ENCODE measurements at places on chromosomes 4 and X.

GRCh38 chrX:84175958-84176357 lies 12.0 kb downstream of the RPS6KA6 start:
- DNase-seq: no peak

DNA sequence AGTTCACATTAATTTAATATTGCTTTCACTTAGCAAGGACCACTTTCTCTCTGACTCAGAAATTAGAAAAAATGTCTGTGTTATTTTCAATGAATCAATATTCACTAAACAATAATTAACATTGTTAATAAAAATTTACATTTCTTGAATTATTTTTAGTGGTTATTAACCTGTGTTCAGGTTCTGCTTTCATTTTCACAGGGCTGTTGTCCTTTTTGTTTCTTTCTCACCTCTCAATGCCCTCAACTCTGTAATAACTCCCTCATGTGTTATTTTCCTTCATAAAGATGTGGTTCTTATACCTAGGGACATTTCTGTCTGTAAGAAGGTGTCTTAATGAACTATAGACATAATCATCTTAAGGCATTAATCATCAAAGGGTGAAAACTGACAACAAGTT lies 43.1 kb upstream of the PRR27 start:
- DNase-seq: no peak

DNA sequence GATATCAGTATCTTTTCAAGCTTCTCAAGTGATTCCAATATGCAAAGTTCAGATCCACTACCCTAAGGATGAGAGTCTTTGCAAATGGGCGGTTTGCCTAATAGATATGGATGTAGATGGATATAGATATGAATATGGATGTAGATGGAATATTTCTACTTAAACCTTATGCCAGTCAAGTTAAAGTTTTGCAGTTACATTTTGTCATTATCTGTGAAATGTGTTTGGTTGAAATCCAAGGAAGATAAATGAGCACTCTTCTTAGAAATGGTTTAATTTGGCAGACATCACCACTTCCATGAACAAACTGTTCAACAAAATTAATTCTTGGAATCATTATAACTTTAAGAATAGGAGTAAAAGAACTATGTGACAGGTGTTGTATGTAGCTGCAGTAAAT lies 1066.6 kb downstream of the PCDH18 start:
- DNase-seq: no peak

- DNase-seq: no peak
Observed at GRCh38 chr4:77384094-77384493, 221.5 kb upstream of the CXCL13 start.

GRCh38 chr4:87884976-87885549 lies 52.3 kb downstream of the MEPE start:
- DNase-seq: no peak
